ENCODE measurements at places on chromosomes 3 and 15.

DNA sequence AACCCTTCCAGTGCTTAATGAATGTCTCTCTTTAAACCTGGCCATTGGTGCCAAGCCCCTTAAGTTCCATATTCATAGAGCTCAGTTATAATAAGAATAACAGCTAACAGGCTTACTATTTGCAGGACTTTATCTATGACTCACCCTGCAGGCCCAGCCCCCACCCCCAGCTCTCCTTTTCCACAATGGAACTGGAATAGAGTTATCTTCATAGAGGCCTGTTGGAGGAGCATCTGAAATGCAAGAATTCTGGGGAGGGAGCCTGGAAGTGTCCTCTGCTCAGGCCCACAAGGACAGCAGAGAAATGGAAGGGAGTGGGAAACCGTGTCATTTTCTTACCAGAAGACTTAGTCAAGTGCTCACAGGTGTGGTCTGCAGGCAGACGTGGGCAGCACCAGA lies 52.8 kb downstream of the SEMA5B start:
- no peak for DNase-seq

- DNase-seq = no peak
These were observed 148.3 kb downstream of the MBNL1 start for GRCh38 chr3:152416808-152417580.

- no peak for DNase-seq
These were observed 915 bp upstream of the CALML4 start for GRCh38 chr15:68205954-68206539.

GRCh38 chr15:75431682-75432081 lies 19.8 kb downstream of the SIN3A start:
- no peak for DNase-seq

DNA sequence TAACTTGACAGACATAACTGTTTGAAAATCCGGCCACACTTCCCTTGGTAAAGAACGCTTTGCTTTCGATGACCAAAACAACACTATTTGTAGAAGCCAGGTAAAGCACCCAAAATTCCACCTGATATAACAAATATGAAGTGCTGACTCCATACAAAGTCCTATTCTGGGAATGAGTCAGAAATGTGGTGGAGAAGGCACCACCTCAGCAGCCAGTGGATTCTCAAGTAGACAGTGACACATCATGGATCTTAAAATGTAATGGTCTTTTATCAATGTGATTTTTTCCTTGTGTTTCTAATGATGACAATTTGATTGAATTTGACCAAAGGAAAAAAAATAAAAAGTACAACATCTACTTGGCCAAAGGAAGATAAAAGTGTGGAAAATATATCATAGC lies 135.0 kb upstream of the WNT5A start:
- DNase-seq = no peak

DNA sequence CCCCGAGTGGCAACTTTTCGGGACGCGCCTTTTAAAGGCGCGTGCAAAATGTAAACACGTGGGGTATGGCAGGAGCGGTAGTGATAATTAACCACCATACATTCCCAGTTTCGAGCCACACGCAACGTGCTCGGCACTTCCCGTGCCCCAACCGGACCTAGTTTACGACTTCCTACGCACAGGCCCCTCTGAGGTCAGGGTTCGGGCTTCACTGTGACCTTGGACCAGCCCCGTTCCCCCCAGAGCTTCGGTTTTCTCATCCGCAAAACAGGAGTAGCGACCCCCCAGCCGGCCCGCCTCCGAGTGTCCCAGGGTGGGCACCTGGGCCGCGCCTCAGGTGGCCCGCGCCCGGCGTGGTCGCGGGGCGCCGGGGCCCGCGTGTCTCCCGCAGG lies 451 bp downstream of the CHCHD4 start:
- DNase-seq = peak; percentile 46

DNA sequence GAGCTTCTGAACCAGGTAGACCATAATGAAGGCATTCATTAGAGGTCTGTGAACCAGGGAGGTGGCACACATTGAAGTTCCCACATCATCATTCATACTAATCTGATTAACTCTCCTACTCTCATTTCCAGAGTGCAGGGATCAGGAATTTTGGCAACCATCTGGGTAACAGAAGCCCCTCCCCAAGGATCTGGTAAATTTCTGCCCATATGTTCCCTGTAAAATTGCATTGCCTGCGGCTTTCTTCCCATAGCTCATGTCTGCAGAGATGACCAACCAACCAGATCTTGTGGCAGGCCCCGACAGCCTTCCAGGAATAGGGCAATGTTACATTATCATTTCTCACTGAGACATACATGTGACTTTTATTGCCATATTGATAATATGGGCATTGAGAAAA lies 111.4 kb upstream of the CHL1 start:
- DNase-seq = no peak

- DNase-seq = peak; percentile 67
These were observed 33.2 kb downstream of the HOMER2 start for GRCh38 chr15:82919231-82919886.

DNA sequence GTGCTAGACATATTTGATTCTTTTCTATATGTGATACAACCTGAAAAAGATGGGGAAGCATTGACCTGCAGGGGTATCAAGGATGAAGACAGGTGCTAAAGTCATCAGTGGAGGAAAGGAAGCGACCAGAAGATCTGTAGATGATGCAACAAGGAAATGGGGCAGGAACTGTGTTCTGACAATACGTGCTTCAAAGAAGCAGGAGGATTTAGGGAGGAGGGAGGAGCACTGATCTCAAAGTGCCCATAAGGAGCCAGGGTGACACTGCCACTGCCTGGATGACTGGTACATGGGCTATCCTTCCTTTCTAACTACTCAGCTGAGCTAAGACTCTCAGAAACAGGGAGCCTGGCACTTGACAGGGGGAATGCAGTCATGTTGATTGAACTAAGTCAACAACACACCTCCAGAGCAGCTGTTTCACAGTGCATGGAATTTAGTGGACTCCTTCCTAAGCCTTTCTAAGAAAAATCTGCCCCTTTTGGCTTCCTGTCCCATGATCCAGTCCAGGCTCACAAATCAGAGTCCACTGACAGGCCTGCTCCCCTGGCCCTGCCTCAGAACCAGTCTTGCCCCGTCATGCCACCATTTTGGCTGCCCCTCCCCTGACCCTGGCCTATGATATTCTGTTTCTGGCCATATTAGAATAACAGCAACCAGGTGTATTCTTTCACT lies 12.0 kb downstream of the LYSMD4 start:
- DNase-seq = no peak

GRCh38 chr3:100702082-100702979 lies 7.0 kb upstream of the TFG start:
- DNase-seq = no peak

Measured in NCI-H2081 (cell line).